ENCODE measurements at places on chromosomes 3 and 15.

DNA sequence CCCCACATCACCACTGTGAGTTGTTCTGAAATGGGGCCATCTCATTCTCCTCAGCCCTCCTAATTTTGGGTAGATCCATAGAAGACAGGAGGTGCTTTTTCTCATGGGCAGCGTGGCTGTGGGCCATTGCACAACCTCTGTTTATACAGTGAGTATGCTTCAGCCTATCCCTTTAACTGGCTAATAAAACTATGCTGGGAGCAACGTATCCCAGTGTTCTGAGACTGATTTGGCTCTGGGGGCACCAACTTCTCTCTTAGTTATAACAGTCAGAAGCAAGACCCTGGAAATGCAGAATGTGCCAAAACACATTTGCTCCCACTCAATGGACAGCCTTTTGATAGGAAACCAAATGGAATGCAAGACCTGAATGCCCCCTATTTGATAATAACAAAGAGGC, 97.1 kb upstream of the ICE2 start:
- DNase-seq = no peak

DNA sequence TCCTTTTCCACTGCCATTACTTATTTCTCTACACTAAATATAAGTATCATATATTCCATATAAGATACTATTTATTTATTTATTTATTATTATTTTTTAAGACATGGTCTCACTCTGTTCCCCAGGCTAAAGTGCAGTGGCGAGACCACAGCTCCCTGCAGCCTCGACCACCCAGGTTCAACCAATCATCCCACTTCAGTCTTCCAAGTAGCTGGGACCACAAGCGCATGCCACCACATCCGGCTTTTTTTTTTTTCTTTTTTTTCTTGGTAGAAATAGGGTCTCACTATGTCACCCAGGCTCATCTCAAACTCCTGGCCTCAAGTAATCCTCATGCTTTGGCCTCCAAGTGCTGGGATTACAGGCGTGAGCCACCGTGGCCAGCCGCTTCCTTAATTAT, 56.6 kb downstream of the TP53BP1 start:
- no peak for DNase-seq

- peak; percentile 26 for DNase-seq
Observed at GRCh38 chr15:38886315-38887163, 321.9 kb upstream of the RASGRP1 start.

- no peak for DNase-seq
Observed at GRCh38 chr15:57109005-57109404, 190.6 kb downstream of the TCF12 start.

DNA sequence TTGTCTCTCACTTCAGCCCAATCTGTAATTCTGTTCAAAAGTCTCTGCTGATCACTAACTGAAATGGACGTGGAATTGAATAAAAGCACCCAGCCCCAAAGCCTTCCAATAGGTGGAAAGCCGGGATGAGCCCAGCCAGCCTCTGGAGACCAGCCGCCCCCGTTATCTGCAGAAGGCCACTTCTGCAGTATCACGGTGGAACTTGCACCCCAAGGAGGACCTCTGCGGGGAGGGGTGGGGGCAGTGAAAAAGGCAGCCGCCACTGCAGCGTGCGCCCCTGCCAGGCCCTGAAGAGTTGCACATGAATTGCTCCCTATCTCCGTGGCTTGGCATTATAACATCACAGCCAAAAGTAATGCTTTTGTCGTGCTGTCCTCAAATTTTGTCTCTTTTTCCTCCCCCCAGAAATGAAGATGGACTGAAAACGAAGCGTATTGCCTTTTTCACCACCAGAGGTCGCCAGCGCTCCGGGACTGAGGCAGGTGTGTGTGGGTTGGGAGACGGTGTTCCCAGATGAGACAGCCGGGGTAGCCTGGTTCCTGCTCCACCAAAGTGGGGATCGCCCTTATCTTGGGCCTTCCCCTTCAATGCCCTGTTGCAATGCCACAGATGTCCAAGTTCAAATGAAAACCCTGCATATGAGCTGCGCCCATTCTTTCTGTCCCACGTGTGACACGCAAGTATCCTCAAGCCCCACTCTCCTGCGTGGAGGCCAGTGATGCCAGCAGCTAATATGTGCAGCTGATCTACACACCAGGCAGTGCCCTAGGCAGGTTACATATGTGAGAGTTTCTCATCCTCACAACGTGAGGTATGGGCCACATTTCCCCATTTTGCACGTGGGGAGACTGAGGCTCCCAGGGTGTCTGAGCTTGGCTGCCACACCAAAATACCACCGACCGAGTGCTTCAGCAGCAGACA, 96.0 kb downstream of the LRRK1 start:
- DNase-seq = peak; percentile 69

GRCh38 chr15:39578851-39579486, 1.9 kb upstream of the THBS1 start:
- DNase-seq = no peak

- no peak for DNase-seq
Observed at GRCh38 chr3:133753779-133754164, 7.6 kb downstream of the TF start.

DNA sequence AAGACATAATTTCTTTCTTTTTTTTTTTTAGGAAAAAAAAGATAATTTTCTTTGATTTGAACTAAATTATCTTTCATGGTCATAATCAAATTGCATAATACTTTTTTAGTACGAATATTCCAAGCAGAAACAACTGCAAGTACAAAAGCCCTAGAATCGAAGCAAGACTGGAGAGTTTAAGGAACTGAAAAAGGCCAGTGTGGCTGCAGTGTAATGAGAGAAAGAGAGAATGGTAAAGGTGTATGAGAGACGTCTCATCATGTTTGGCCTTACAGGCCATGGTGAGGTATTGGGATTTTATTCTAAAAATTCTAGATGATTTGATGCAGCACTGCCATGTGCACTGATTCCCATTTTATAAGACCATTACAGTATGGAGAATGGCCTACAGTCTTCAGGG, 180.9 kb downstream of the SUCNR1 start:
- no peak for DNase-seq

Measured in NB4 (cell line).